ENCODE measurements at places on chromosomes 7 and 10.

DNA sequence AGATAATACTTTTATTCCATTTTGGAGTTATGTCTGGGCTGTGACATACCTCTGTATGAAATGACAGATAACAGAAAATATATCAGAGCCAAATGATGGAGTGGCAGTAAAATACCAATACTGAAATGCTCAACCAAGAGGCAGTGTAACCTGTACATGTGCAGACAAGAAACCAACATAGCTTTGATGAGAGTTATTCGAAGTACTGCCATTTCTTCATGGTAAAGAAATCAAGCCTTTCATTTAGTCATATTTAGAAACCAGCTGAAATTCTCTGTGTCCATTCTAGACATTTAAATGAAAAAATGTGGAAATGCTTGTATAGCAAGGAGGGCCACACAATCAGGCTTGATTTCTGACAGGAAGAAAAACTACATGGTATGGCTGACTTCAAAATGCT, 127.1 kb upstream of the PTPRZ1 start:
- DNase-seq, result no peak

- DNase-seq, result no peak
Measured at GRCh38 chr10:126673565-126673964, 3.1 kb upstream of the C10orf90 start.

- no peak for DNase-seq
Measured at GRCh38 chr7:141889321-141889720, 26.9 kb upstream of the OR9A4 start.

DNA sequence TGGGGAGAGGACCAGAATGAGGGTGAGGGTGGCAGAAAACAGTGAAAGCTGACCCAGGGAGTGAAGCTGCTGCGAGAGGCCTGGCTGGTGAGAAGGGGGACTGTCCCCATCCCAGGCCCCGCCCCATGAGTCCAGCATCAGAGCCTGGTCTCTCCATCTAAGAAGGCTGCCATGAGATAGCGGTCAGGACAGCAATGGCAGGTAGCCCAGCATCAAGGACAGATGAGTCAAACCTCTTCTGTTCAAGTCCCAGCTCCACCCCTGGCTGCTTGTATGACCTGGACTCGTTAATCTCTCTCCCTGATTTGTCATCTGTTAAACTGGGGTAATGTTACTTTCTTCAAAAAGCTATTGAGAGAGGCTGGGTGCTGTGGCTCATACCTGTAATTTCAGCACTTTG, 22.2 kb downstream of the GPNMB start:
- DNase-seq, result no peak

GRCh38 chr10:75825235-75825634, 393.8 kb downstream of the LRMDA start:
- no peak for DNase-seq

Data from retina (tissue), 1 donor.